ENCODE measurements at places on chromosomes 12 and 14.

DNA sequence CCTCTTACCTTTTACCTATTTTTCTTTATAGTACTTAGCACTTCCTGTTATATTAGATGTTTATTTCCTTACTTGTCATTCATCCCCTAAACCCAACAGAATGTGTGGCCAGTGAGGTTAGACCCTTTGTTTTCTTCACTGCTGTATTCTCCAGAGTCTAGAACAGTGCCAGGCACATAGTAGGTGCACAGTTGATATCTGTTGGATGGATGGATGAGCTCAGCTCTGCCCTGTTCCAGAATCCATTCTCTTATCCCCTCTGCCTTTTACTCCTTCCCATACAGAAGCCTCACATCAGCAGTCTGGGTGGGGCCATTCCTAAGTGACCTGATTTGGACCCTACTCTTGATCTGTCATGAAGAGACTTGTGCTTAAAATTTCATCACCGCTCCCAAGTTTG lies 94.5 kb upstream of the DACT1 start:
- no peak for DNase-seq

DNA sequence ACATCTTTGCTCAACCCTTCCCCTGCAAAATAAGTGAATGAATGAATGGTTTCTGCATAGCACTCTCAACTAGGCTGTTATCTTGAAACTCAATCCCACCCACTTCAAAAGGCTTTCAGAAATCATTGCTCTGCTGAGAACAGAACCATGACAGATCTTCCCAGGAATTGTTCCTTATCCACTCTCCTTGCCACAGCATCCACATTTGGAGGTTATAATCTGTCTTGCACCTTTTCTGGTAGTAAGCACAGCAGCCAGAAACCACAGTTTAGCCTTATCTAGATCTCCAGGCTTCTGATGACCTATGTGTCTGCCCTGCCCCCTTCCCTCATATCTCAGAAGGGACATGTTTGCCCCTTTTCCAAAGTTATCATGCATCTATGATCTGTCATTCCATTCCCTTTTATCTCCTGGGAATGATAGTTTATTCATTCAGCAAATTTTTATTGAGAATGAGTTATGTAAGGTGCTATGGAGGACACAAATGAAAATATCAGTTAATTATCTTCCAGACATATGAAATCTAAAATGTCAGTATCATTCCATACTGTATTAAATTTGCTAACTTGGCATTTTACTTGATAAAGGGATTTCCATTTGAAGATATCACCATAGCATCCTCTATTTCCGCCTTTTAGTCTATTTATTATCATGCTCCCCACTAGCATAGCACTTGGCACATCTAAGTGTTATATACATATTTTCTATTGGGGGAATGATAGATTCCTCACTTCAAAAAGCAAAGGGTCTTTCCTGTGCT lies 21.4 kb downstream of the LGR5 start:
- DNase-seq = no peak

DNA sequence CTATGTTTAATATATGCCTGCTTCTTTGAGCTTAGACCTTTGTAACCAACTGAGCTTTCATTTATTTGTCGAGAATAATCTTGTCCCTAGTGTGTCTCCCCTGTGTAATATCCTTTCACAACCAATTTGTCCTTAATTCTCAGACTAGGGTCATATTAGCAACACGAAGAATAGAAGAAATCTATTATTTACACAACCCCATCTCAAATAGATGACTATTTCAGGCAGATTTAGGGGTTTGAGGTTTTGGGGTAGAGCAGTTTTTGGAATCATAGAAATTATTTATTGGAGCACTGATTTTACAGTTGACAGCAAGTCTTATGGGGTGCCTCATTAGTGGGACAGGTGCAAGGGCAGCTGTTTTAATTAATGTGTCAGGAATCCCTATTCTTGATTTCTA lies 91.2 kb upstream of the ANO4 start:
- DNase-seq = no peak

GRCh38 chr12:31662176-31662849 lies 2.8 kb downstream of the ETFBKMT start:
- no peak for DNase-seq

GRCh38 chr12:40049268-40049667 lies 56.6 kb downstream of the SLC2A13 start:
- no peak for DNase-seq

- DNase-seq = no peak
Observed at GRCh38 chr14:57854571-57854970, 11.3 kb downstream of the SLC35F4 start.

- no peak for DNase-seq
Observed at GRCh38 chr12:4045786-4046494, 172.7 kb upstream of the PARP11 start.

- DNase-seq = no peak
Observed at GRCh38 chr14:59427653-59428580, 37.3 kb downstream of the GPR135 start.

DNA sequence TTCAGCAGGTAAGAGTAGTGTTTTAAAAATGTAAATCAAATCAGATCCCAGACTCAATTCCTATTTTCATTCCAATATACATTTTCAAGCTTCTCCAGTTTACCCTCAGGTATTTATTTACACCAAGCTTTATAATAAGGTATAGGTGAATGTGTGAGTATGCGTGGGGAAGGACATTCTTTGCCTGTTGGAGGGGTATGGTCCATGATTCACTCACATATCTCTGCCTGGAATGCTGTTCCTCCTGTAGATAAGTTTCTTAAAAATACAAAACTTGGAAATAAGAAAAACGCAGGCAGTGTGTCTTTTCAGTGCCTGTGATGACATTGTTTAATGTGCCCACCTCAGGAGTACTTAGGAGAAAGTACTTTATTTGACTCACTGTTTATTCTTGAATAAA lies 118.6 kb downstream of the CCDC91 start:
- DNase-seq = no peak

GRCh38 chr14:102020058-102020971 lies 55.9 kb downstream of the DYNC1H1 start:
- DNase-seq = no peak

DNA sequence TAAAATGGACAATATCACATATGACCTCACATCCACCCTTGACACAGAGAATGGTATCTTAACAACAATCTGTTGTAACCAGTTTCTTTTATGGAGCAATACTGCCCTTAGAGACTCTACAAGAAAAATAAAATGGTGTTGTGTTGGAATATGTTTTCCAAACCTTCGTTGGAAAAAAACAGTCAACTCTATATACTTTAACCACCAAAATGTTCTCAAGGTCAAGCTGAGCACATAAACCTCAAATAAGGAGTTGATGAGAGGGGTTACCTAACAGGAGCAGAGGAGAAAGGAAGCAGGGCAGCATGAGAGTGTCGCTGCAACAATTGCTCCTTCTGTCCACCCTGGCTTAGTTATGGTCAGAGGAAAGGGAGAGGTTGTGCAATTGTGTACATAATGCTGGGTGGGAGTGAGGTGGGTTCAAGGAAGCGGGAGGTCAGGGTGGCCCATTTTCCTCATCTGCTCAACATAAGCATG lies 179.2 kb upstream of the BMP4 start:
- no peak for DNase-seq

DNA sequence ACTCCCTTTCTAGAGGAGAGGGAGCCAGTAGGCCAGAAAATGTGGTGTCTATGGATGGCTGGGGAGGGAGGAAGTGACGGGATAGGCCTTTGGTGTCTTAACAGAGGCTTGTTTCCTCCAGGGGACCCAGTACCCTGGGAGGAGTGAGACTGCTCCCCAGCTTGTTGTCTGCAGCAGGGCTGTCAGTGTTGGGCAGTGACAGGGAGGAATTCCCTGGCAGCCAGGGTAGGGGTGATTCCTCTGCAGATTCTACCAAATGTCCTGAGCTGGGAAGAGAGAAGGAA lies 64.0 kb downstream of the GALNT16 start:
- no peak for DNase-seq

- DNase-seq = no peak
Observed at GRCh38 chr12:104520242-104520900, 63.6 kb downstream of the CHST11 start.

- no peak for DNase-seq
Observed at GRCh38 chr14:57760896-57761295, 105.0 kb downstream of the SLC35F4 start.

GRCh38 chr14:94936401-94936892 lies 166.5 kb upstream of the GSC start:
- no peak for DNase-seq

DNA sequence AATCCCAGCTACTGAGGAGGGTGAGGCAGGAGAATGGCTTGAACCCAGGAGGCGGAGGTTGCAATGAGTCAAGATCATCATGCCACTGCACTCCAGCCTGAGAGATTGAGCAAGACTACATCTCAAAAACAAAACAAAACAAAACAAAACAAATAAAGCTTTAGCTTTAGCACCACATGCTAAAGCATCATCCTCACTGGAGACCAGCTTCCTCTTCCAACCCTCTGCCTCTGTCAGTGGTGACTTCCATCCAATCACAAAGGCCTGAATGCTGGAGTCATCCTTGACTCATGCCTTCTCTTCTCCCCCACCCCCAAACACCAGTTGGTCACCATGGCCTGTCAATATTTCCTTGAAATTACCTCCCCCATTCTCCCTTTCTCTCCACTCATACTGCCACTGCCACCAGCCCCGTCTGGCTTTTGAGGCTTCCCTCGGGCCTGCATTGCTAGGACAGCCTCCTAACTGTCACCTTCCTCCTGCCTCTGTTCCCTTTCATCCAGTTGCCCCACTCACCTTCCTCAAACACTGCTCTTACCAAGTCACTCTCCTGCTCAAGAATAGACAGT lies 1.4 kb downstream of the ZNF385A start:
- no peak for DNase-seq

- no peak for DNase-seq
Observed at GRCh38 chr12:69545081-69545480, 40.2 kb upstream of the CCT2 start.

GRCh38 chr14:93926245-93926872 lies 785 bp upstream of the FAM181A start:
- no peak for DNase-seq

- no peak for DNase-seq
Observed at GRCh38 chr12:93784339-93785086, 107.3 kb downstream of the CRADD start.

DNA sequence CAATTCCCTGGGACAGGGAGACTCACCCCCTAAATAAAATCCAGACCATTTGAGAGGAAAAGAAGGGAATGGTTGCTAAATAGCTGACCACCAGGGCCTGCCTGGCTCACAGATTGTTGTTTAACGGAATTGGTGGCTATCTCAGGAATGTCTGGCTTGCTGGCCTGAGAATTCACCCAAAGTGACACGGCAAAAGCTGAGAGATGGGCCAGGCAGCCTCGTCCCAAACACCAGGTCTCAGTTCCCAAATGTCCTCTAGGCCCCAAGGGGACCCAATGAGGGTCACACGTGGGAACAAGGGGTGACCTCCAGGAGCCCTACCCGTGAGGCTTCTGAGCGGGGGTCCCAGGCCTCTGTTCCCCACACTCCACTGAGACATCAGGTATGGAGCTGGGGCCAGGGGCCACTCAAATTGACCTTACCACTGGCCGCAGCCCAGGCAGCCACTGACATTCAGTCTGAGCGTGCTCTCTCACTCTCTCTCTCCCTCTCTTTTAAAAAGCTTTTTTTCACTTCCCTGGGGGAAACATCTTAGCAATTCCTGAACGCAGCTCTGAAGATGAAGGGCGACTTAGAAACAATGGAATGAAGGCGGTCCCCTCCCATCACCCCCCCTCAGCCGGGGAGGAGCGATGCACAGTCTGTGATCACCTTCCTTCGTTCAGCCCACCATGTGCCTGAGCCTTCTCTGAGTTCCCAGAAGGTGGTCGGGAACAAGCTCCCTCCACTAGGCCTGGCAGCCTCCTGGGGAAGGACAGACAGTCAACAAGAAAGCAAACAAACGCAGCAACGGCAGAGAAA lies 131.2 kb downstream of the SCARB1 start:
- DNase-seq = no peak

- no peak for DNase-seq
Observed at GRCh38 chr14:96011607-96012006, 27.6 kb upstream of the C14orf132 start.

DNA sequence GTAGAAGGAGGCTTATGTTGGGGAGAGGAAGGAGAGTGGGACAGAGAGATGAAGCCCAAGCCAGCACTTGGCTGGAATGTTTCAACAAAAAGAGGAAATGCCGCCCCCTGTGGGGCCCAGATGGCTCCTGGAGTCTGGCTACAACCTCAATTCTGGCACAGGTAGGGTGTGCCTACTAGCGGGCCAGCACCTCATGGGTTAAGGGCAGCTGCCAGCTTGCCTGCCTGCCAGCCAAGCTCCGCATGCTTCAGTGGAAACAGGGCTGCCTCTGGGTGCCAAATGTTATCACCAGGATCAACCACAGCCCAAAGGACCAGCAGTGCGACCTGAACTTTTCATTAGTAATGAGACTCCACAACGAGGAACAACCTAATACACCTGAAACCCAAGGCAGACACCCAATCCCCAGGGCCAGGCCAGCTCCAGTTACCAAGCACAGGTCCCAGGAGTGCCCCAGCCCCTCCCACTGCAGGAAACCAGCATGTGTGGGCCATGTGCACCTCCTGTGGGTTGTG lies 11.3 kb downstream of the RAB15 start:
- no peak for DNase-seq

- DNase-seq = no peak
Observed at GRCh38 chr14:61673305-61673704, 22.0 kb upstream of the HIF1A start.

- no peak for DNase-seq
Observed at GRCh38 chr12:70520847-70521246, 116.4 kb downstream of the PTPRB start.

DNA sequence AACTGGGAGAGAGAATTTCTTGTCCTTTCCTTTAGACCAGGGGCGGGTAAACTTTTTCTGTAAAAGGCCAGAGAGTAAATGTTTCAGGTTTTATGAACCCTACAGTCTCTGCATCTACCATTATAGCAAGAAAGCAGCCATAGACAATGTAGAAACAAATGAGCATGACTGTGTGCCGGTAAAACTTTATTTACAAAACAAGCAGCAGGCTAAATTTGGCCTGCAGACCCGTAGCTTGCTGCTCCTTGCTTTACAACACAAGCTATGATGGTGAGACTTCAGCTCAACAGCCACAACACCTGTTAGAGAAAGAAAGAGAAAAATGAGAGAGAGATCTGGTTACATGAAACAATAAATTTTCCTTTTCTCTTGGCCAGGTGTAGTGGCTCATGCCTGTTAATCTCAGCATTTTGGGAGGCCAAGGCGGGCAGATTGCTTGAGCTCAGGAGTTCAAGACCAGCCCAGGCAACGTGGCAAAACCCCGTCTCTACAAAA lies 4.2 kb upstream of the CDC42BPB start:
- DNase-seq = no peak

DNA sequence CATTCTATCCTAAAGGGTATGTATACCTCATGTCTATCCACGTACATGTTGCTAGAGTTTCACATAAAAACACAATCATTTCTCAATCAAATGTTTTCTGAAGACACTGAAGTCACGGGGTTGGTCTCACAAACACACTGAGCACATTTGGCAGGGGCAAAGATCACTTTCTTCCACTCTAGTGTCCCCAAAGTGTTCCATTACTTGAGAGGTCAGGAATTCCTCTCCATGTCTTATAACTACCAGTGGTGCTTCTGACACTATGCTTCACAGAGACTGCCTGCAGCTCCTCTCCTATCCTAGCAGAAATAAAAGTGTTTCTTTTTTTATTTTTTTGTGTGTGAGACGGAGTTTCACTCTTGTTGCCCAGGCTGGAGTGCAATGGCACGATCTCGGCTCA lies 19.1 kb downstream of the ZFYVE1 start:
- no peak for DNase-seq

Measured in stimulated activated CD8-positive, alpha-beta memory T cell treated with anti-CD3 and anti-CD28 coated beads, Interleukin-2, amount 100 ng/mL, for 1 hour (primary cell).